ENCODE measurements at places on chromosomes 1 and 21.

DNA sequence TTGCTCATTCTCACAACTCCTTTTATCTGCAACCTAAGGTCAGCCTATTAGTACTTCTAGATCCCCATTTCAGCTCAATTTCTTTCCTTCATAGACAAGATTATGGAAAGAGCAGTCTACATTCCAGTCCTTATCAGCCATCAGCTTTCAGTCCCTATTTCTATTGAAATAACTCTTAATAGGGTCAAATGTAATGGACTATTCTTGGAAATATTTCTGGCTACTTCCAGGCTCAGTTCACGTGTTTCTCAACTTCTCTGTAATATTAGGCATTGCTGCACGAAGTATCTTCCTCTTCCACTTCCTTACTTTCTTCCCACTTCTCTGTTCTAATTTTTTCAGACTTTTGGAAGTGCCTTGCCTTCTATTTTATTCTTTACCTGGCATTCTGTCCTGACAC lies 232.9 kb upstream of the USP25 start:
- no peak for DNase-seq

DNA sequence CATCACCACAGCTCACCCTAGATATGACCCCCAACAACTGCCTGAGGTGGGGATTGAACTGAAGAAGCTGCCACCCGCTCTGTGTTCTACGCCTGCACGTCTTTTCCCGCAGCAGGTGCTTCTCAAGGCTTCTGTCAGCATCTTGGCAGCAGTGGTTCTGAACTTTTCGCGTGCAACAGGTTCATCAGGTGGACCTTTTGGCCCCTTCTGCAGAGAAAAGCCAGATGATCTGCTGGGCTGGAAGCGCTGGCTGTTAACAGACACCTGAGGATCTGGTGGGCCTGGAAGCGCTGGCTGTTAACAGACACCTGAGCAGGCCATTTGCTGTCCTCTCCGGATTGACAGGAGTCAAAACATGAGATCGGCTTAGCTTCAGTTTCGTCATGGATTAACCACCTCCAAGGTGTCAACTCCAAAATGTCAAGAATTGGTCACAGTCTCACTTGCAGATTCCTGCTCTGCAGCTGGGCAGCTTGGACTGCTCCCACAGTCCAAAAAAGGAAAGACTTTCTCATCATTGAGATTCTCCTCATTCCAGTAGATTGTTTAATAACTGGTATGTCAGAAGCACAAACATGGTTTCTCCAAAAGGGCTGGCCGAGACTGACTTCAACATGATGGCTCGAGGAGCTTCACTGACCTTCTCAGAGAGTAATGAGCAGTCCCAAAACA lies 4.7 kb downstream of the C1orf174 start:
- DNase-seq = no peak

DNA sequence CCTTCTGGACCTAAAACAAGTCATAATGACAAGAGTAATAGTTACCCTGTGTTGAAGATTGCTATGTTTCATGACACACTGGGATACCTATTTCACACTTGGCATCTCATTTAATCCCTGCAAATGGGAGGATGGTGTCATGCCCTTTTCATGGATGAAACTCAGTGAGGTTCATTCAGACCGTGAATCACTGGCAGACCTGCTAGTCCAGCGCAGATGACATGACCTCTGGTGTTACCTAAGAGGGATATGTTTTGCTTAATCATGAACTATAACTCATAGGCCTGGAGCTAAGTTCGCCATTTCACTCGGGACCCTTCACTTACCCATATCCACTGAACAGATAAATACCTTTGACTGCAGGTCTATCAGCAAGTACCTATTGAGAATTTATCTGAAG lies 286.6 kb upstream of the FMN2 start:
- no peak for DNase-seq

DNA sequence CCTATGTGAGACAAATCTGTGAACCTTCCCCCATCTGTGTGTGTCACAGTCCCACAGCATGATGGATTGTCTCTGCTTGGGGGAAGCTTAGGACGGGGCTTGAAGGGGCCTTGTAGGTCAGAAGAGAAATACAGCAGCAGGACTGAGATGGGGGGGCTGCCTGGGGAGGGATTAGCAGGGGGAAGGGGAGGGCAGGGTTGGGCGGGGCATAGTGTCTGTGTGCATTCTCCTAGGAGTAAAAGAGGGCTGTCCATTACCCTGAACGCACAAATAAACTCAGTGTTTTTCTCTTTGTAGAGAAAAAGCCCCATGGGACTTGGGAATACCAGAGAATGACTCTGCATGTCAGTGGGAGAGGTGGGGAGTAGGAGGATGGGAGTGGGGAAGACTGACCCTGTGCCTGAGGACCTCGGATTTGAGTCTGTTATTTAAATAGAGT lies 16.4 kb downstream of the RNF220 start:
- no peak for DNase-seq

DNA sequence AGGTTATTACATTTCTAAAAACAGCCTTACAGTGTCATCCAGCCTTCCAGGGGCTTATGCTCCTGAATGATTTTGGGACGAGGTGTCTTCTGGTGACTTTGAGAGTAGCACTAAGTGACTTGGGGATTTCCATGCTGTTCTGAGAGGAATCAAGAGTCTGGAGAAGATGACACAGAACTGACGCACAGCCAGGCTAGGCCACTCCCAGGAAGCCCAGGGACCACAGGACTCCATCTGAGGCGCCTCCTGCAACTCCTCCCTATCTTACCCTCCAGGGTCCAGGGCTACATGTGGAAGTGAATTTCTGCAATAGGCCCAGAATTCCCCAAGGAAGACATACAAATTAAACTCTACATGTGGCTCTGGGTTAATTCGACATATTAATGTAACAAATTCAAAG lies 92.5 kb downstream of the SLC25A24 start:
- DNase-seq = peak; percentile 63

DNA sequence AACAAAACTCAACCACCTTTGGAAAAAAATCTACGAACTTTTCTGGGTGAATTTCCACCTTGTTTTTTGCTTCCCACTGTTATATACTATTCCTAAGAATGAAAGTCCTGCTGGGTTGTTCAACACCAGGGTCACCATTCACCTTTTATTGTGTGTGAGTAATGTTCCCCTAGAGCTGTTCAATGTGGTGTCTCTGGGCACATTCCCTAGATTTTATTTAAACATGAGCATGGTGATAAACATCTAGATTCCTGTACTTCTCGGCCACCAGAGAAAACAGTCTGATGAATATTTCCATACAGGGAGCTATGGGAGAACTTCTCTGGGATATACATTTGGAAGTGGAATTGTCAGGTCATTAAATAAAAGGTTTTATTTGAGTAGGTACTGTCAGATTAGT lies 13.0 kb downstream of the FMN2 start:
- DNase-seq = no peak

DNA sequence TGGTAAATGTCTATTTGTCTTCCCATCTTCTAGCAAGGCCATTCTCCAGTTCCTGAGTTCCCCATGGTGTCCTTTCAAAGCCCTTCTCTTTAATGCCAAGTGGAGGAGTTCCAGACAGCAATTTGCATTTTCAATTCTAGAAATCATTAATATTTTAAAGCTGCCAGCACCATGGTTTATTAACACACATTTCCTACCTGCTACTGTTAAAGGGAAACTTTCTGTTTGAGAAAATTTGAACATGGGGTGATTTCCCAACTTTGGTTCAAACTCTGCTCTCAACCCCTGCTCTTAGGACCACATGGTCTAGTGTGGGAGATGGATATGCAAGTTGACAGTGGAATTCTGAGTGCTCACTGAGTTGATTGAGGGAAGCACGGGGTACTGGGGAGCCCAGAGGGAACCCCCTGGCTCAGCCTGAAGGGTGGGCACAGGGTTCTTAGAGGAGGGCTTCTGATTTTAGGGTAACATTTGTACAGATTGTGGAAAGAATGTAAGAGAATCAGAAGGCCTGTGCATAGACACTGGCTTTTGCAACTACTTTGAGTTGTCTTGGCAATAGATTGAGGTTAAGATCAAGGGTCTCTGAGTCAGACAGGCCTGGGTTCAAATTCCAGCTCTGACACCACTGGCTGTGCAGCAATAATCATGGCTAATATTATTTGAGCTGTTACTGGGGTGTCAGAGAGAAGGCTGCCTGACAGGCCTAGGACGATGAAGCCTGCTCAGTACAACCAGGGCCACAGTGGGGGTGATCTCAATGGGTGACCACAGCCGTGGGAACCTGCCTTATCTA lies 97.8 kb downstream of the BEND5 start:
- no peak for DNase-seq

DNA sequence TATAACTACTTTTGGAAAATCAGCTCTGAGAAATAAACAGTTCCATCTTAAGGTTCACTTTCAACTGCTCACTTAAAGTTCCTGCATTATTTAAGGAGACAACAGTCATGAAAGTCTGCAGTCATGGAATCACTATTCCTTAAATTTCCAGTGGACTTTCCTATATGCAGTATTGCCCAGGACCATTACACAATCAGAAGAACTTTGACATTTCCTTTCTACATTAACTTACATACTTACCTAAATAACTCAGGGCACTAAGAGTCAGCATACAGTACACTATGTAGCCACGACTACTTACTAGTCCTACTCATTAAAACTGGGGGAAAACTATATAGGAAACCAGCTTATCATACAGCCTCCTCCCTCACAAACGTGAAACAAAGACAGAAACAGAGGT lies 220.1 kb downstream of the SLC45A1 start:
- DNase-seq = no peak

GRCh38 chr1:99650030-99650429 lies 4.1 kb downstream of the PALMD start:
- DNase-seq = no peak

DNA sequence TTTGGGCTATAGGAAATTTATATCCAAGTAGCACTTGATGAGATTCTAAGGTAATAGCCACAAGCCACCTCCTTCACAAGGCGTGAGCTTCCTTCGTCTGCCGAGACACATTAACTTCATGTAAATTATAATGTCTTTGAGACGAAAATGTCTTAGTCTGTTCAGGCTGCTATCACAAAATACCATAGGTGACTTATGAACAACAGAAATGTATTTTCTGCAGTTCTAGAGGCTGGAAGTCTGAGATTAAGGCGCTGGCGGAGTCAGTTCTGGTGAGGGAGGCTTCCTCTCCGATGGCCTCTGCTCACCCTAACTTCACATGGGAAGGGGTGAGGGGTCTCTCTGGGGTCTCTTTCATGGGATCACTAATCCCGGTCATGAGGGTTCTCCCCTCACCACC lies 133.0 kb downstream of the ETS2 start:
- DNase-seq = no peak

DNA sequence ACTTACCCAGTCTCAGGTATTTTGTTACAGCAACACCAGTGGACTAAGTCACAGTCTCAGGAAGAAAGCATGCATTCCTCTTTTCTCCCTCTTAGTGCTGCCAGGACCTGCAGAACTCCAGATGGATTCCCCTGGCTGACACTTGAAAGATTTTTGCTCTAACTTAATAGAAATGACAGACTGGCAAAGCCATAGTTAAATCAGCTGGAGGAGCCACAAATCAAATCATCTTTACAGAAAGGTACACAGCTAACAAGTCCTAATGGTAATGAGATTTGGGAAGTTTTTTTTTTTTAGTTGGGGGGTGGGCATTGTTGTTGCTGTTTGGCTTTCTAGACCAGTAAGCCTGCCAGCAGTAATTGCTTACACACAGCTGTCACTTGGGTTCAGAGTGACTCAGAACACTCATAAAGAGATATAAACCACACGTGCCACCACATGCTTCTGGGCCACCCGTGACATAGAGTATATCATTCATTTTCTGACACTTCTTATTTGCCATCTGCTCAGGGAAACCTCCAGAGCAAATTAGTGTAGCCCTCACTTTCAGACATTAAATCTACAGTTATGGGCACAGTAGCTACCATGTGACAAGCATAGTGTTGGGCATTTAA lies 72.4 kb downstream of the FH start:
- DNase-seq = no peak

DNA sequence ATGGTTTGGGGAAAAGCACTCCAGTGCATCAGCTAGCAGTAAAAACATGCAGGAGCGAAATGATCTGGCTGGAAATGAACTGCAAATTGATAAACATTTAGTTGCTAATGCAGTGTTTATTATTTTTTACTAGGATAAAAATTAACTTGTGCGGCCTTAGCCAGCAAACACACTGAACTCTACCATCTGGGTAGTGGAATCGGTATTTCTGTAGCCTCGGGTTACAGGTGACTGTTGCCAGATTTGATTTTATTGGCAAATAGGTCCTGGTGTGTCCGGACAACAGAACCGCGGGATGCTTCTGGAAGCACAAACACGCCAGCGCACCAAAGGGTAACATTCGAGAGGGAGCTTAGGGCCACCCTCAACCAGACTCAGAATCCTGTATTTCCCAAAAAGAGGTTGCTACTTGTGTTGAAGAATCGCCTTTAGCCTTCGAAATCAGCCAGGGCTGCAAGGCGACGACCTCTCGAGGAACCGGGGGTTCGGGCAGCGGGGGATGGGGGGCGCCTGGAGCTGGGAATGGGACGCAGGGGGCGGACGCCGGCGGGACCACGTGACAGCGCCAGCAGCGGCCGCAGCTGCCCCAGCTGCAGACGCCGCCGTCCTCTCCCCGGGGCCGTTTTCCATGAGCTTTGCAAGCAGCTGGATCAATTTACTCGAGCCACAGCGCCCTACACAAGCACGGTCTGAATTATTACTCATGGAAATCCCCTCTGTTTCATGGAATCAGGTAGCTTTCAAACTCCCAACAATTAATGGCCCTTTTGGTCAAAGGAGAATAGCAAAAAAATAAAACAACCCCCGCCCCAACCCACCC lies 158.8 kb downstream of the TOMM20 start:
- peak; percentile 81 for DNase-seq

GRCh38 chr1:7590426-7590790 lies 180.7 kb upstream of the VAMP3 start:
- DNase-seq = no peak

DNA sequence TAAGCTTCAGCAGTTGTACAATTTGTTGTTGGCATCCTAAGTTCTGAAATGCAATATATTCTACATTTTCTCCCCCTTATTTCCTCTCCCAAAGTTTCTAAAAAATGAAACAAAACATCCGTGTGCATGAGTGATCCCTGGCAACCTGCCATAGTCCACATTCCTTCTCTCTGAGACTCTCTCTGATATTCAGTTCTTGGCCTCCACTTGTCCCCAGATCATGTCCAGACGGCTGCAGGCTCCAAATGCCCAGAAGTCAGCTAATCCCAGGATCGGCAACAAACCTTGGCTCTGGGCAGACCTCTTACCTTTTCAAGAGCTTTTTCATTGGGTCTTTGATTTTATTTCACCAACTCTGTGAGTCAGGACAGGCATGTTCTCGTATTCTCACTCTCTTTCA lies 187.8 kb downstream of the ETS2 start:
- DNase-seq = peak; percentile 95

GRCh38 chr1:170114906-170115305 lies 30.9 kb upstream of the NTMT2 start:
- peak; percentile 69 for DNase-seq

DNA sequence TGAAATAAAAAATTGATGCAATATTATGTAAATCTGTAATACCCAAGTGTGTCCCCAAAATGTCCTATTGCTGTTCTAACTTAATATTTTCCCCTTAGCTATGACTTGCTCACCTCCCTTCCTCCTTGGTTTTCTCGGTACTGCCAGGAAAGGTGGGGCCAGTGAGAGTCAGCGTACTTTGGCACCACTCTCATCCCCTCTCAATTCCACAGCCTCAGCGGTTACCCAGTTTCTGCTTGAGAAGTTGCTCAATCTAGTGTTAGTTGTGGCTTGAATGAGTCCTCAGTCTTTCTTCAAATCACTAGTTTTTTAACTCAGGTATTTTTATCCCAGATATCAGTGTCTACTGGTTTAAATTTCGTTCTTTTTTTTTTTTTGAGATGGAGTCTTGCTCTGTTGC lies 32.3 kb downstream of the BCAS2 start:
- DNase-seq = no peak

- DNase-seq = peak; percentile 79
Measured at GRCh38 chr1:239816081-239816782, 275.5 kb upstream of the FMN2 start.
